ENCODE measurements at places on chromosomes 16 and 17.

- no peak for DNase-seq
Measured at GRCh38 chr17:38550661-38551060, 55.1 kb downstream of the SRCIN1 start.

GRCh38 chr16:4733211-4733742 is 794 bp downstream of the ANKS3 start:
- DNase-seq = no peak

GRCh38 chr17:17547210-17547764 is 44.2 kb downstream of the PEMT start:
- DNase-seq = no peak

GRCh38 chr17:58375811-58376210 is 23.8 kb upstream of the SUPT4H1 start:
- DNase-seq = no peak

- no peak for DNase-seq
Measured at GRCh38 chr16:68257251-68257905, 6.9 kb upstream of the SLC7A6 start.

Measured in CD4-positive, alpha-beta T cell treated with Interleukin-10 for 1 hour (primary cell).